ENCODE measurements at places on chromosomes 7 and 10.
A peak's percentile ranks its signal among the peaks of the same experiment; 100 is the strongest.

- DNase-seq = no peak
Measured at GRCh38 chr10:119505131-119505551, 37.4 kb downstream of the RGS10 start.

DNA sequence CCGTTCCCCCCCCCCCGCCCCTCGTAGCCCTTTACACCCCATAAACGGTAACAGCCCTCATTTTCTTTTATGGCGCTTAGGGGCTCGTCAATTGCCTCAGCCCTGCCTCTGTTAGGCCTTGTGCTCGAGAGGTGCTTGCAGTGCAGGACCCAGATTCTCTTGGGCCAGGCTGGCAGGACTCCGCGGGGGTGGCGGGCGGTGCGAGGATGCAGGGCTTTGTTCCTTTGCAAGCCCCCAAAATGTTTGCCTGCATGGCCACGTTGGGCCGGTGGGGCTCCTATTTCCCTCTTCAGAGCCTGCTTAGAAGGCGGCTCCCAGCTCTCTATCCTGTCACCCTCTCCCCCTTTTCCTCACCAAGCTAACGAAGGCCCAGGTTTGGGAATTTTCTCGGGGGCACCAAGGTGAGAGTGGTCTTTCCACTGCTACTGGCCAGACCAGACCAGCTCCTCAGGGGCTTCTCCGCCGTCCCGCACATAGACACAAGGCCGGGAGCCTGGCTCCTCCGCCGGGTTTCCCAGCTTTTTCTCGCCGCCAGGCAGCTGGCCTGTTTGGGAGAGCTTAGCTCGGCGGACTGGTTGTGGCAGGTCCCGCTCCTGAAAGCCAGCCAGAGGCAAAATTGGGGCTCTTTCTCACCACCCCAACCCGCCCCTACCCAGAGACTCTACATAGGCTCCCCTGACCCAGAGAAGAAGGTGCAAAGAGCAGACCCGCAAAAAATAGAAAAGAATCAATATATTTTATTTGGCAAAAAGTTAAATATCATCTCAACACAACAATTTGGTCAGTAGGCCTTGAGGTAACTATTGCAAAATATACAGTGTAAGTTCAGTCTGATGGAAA is 3.4 kb downstream of the HOXA9 start:
- no peak for DNase-seq

DNA sequence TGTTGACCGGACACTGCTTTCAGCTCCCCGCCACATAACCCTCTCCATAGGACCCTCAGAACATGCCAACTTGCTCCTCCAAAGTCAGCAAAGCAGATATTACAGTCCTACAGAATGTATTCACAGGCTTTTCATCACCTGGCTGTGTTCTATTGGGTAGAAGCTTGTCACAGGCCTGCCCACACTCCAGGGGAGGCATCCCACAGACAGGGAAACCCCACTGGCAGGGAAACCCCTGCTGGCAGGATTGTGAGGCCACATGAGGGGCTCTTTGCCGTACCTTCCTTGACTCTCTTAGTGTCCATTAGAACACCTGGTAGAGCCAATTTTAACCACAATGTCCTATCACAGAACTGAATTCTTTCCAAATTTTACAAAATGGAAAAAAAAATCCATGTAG is 344.2 kb upstream of the MGMT start:
- DNase-seq = no peak

DNA sequence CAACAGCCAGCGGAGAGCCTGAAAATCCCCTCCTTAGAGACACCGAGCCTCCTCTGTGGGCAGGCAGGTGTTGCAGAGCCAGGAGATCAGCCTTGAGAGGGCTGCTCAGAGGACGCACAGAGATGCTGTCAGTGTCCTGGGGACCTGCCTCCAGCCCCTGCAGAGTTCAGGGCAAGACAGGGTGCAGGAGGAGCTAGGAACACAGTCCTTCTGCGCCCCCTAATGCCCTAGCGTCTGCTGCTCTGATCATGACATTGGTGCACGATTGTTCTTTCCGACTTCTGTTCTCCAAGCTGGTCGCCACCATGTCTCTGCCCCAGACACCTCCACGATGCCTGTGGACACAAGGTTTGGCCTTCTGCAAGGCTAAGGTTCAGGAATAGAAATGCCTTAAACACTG is 613.7 kb upstream of the MKI67 start:
- DNase-seq = no peak

- no peak for DNase-seq
Measured at GRCh38 chr10:121994429-121994941, 5.5 kb downstream of the TACC2 start.

- DNase-seq = no peak
Measured at GRCh38 chr7:66198469-66198868, 6.7 kb upstream of the TPST1 start.

GRCh38 chr7:26663874-26664273 is 200.5 kb downstream of the SKAP2 start:
- DNase-seq = no peak

- no peak for DNase-seq
Measured at GRCh38 chr7:139132887-139133286, 23.4 kb upstream of the ZC3HAV1 start.

- DNase-seq = no peak
Measured at GRCh38 chr7:36875794-36876193, 151.5 kb upstream of the AOAH start.

GRCh38 chr7:100400041-100400440 is 26.8 kb downstream of the PILRA start:
- DNase-seq = no peak

DNA sequence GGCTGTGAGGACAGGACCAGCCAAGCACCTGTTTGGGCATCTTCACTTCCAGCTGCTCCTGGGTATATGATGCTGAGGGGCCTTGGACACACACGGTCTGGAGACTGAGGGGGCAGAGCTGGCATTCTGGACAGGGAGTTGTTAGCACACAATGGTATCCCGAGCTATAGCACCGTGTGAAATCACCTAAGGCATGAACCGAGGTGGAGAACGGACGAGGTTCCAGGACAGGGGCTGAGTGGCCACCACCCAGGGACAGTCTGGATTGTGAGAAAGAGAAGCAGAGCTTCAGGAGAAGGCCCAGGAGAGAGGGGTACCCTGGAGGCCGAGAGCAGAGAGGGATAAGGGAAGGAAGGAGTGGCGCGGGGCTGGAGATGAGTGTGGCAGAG is 571.8 kb downstream of the TCERG1L start:
- DNase-seq = no peak

DNA sequence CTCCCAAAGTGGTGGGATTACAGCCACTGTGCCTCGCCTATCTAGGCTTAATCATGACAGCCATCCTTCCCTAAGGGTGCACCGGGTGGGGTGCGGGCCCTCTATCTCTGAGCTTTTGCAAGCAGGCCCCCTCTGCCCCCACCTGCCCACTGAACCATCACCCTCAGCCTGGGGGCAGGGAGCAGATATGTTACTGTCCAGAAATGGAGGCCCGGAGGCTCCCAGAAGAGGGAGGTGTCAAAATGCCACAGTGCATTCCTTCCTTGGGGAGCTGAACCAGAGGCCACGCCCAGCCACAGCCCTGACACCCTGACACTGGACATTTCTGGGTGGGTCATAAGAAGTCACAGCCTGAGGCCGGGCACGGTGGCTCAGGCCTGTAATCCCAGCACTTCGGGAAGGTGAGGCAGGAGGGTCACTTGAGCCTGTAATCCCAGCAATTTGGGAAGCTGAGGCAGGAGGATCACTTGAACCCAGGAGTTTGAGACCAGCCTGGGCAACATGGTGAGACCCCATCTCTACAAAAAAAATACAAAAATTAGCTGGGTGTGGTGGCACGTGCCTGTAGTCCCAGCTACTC is 129.8 kb upstream of the TNRC18 start:
- DNase-seq = no peak

- DNase-seq = no peak
Measured at GRCh38 chr7:34124765-34125164, 219.4 kb downstream of the BMPER start.

DNA sequence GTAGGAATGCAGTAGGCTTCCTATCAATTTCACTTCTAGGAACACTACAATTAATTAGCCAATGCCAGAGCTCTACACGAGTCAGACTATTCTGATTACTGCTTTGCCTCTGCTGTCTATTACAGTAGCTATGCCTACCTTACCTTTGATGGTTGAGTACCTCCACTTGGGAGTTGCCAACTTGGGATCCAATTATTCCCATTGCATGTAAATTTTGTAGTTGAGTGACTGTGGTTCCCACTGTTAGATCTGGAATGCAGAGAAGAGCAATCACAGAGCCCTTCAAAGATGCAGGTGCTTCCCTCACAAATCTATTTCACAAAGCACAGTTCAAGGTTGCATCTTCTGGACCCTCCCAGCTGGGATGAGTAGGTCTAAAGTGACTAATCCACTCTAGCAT is 62.9 kb upstream of the AASS start:
- no peak for DNase-seq

GRCh38 chr7:103134836-103135554 is 13.9 kb downstream of the NAPEPLD start:
- no peak for DNase-seq

DNA sequence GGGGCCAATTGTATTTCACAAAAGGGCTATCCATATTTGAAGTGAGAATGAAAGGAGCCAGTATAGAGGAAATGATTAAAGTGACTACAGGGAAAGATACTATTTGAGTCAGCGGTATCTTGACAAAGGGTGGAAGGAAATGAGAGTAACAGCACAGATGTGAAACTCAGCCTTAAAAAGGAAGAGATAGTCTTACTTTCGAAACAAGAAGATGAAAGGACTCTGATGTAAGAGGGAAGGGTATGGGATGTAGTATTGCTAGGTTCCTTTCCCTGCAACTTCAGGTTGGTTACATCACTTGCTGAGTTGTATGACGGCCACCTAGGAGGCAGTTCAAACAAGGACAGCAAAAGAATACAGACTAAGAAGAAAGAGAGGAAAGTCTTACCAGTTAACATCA is 13.7 kb downstream of the CISD1 start:
- DNase-seq = peak; percentile 46

GRCh38 chr7:135111379-135111778 is 36.5 kb upstream of the TMEM140 start:
- DNase-seq = no peak

DNA sequence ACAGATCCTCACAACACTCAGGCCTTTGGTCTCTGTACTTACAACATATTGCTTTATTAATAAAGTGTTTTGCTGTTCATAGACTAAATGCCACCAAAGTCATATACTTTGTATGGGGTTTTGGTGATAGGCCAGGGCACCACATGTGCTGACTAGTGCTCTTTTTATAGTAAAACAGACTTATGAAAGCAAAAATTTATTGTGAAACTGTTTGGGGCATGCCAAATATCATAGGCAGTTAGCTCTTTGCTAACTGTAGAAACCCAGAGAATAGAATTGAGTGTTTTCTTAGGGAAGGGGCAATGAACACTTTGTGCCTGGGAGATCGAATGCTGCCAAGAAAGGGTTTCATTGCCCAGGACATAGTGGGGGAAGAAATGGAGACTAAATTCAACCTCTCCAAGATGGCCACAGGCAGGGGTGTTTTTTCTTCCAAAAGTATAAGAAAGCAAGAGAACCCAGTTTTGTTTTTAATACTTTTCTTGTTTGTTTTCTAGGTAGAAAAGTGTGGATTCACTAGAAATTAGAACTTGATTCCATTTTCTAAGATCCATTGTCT is 142.7 kb downstream of the TRIL start:
- DNase-seq = no peak

DNA sequence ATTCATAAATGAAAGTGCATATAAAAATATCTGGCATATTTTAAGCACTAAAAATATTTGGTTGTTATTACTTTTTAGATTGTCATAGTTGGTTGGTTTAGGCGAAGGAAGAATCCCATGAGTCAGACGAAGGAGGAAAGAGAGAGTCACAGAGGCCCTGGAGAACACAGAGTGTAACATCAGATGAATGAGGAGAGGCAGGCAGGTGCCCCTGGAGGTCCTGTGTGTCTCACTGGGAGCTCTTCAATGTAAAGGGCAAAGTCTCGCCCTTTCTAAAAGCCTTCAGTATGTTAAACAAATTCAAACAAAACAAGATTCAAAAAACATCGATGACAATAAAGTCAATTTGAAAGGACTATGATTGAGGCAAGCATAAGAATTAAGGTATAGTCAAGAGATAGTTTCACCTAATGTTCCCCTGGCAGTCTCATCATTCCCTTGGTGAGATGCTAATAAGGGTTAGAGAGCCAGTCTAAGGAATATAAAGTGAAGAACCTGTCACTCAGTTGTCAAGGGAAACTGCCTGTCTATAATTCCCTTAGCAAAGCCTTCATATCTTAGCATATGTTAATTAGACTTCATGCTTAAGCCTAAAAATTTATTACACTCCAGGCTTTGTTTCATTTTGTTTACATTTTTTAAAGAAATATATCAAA is 194.3 kb downstream of the TPK1 start:
- DNase-seq = no peak

DNA sequence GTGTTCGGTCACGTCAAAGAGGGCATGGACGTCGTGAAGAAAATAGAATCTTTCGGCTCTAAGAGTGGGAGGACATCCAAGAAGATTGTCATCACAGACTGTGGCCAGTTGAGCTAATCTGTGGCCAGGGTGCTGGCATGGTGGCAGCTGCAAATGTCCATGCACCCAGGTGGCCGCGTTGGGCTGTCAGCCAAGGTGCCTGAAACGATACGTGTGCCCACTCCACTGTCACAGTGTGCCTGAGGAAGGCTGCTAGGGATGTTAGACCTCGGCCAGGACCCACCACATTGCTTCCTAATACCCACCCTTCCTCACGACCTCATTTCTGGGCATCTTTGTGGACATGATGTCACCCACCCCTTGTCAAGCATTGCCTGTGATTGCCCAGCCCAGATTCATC is 6.5 kb downstream of the PPIF start:
- no peak for DNase-seq

- DNase-seq = no peak
Measured at GRCh38 chr7:24244554-24244953, 39.4 kb upstream of the NPY start.

DNA sequence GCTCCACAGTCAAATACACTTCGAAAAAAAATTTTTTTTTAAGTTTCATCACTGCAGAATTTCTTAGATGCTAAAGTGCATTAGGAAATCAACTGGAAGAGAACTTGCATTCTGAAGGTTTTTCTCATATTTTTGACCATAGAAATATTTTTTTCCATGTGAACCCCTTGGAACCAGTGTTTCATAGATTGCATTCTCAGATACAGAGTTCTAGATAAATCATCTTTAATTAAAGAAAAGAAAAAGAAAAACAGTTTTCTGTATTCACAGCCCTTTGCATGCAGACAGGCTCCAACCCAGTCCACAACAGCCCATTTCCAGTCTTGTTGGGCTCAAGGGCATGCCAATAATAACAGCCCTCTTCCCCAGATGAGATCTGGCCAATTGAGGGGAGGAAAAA is 75.5 kb upstream of the RPA3 start:
- DNase-seq = no peak

GRCh38 chr10:132099389-132100090 is 33.8 kb downstream of the JAKMIP3 start:
- no peak for DNase-seq

- no peak for DNase-seq
Measured at GRCh38 chr7:105748701-105749100, 127.7 kb downstream of the ATXN7L1 start.

DNA sequence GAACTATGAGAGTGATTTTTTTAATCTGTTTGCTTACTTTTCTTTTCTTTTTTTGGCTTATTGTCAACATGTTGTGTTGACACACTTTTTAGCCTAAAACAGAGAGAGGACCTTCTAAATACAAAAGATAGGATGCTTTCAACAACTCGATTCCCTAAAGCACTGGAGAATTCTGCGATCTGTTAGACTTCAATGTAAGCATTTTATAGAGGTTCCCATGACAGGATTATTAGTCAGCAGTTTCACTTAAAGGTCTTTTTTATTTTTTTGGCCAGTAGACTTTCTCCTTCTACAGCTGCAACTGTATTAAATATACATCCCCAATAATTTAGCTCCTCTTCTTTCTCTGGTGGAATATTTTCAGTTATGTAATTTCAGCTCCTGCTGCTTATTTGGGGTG is 12.7 kb upstream of the NRP1 start:
- no peak for DNase-seq

- no peak for DNase-seq
Measured at GRCh38 chr7:117165656-117166055, 157.2 kb downstream of the WNT2 start.

Data from CD4-positive, alpha-beta T cell treated with Interleukin-21 for 1 hour (primary cell).